Skin of body (tissue), 3 donors: ENCODE measurements at places on chromosomes 6 and 20. TPM values are rescaled to one million over a fixed set of nuclear protein-coding genes. Genes with fewer than 3 reads are reported as not detected.

DNA sequence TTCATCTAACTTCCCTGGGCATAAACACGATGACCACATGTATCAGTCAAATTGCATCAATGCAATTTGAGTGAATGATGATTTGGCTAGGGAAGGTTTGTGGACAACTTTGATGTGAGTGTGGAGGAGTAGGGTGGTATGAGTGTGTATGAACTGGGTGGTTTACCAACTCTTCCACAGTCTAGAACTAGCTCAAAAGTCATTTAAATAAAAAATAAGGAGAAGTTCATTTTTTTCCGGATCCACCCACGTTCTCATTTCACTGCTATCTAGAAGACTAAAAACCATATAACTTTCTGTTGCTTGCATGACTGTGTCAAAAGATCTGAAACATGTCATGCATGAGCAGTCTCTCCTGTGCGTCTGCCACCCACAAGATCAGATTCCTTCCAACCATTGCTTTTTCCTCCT lies 23.6 kb downstream of the SLC35D3 start:
- no peak for DNase-seq

DNA sequence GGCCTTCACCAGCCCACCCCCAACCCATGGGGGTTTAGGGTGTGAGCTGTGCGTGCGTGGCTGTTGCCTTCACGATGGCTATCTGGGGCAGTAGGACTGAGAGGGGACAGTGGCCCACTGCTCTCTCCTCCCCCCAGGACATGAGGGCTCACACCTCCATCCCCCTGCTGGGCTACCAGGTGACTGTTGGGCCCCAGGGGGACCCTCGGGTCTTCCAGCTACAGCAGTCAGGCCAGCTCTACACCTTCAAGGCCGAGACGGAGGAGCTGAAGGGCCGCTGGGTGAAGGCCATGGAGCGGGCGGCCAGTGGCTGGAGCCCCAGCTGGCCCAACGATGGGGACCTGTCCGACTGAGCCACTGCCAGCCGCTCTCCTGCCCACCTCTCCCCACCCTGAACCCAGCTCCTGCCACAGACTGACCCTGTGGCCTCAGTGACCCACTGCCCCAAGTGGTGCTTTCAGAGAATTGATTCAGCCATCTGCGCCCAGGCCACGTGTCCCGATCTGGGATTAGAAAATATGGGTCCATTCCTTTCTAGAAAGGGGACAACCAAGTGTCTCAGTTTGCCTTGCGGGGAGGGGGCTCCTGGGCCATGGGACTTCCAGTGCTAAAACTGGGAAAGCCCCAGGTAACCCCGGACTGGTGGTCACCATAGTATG lies 22.5 kb downstream of the FGD2 start:
- DNase-seq: no peak

DNA sequence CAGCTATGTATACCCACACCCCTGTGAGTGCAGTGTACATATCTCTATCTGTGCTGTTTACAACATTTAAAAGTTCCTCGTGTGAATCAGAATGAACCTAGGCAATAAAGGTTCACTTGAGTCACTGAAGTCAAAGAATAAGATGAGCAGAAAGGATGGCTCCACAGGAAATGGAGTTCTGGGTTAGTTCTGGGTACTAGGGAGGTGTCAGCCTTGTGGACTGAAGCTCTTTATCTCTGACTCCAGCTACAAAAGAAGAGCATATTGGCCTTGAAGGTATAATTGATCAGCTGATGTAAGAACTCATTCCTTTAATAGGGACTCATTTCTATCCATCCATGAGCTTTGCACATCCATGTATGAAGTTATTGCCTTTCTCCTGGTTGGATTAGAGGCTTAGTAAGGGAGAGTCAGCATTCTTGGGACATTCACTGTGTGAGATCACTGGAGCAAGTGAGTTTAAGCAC lies 73.9 kb upstream of the BACH2 start:
- no peak for DNase-seq

The PLG gene
- not detected for total RNA-seq

GRCh38 chr6:15530411-15530810 lies 132.4 kb downstream of the DTNBP1 start:
- no peak for DNase-seq

DNA sequence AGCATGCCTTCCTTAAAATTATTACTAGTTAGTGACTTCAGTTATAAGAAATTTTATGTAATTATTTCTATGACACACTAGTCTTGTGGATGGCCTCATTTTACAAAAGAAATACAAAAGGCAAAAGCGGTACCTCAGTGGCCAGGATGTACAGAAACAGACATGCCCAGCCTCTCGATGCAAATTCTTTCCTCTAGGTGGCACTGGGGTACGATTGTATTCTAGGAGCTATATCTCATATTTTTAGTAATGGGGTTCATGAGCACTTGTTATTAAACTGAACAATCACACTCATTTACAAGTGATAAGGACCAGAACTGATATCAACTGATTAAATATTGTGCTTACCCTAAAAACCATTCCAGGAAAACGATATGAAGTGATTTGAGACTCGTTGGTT lies 59.8 kb downstream of the SOD2 start:
- no peak for DNase-seq

The SLC44A4 gene
- total RNA-seq: 0.10 TPM

DNA sequence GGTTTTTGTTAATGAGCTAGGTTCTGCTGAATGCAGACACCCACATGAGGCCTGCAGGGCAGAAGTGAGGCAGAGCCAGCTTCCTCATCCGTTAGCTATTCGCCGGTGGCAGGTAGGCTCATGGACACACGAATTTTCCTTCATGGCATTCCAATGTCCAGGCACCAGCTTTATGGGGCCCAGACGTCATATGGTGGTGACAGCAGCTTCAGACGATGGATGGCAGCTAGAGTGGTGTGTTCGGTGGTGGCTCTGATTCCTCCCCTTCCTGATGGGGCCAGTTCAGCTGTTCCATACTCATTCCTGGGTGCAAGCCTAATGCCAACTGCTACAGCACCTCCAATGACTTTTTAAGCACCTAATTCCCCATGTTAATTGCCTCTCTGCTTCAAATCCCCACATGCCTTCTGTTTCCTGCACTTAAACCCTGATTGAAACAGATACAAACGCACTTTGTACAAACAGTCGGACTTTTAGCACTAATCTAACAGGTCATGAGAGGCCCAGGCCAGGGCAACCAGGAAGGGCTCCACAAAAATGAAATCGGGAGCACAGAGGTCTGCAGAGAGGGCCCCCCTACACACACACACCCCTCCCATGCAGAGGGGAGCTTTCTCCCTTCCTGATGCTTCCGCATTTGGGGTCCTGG lies 35.7 kb upstream of the MLN start:
- no peak for DNase-seq

The SLC32A1 gene
- total RNA-seq: not detected

DNA sequence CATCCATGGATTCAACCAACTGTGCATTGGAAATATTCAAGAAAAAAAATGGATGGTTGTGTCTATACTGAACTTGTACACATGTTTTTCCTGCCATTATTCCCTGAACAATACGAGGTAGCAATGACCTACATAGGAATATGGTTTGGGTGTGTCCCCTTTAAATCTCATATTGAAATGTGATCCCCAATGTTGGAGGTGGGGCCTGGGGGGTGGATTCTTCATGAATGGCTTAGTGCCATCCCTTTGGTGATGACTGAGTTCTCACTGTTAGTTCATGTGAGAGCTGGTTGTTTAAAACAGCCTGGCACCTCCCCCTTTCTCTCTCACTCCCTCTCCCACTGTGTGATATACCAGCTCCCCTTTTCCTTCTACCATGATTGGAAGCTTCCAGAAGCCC lies 139.8 kb upstream of the BACH2 start:
- DNase-seq: no peak

DNA sequence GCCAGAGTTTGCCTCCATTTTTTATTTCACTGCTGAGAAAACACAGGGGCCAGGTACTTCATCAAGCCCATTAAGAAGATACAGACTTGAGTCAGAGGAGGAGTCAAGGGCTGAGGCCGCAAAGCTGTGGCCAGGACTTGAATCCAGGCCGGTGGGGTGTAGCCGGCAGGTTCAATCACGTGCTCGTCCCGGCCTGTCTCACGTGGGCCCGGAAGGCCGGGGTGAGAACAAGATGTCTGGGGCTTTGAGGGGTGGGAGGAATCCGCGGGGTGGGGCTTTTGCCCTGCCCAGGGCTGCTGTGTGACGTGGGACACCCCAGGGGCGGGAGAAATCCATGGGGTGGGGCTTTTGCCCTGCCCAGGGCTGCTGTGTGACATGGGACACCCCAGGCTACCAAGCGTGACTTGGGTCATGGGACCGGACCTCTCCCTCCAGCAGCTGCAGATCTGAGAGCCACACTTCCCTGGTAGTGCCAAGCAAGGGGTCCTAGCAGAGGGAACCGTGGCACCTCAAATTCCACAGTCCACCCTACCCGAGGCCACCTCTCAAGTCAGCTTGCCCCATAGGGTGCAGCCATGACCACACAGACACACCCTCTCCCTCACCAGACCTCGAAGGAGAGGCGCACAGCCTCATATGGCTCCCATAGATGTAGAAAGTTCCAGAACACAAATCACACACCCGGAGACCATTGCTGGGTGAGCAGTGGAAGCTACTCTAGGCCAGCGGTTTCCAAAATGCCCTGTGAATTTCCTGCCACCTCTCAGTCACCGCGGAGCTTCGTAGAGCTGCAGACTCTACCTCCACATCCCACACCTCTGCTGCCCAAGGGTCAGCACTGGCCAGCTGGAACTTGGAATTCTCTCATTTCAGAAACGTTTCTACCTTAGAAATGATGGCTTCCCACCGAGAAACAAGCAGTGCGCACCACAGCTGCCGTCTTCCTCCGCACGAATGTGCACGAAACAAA lies 156.1 kb downstream of the DLL1 start:
- DNase-seq: no peak

DNA sequence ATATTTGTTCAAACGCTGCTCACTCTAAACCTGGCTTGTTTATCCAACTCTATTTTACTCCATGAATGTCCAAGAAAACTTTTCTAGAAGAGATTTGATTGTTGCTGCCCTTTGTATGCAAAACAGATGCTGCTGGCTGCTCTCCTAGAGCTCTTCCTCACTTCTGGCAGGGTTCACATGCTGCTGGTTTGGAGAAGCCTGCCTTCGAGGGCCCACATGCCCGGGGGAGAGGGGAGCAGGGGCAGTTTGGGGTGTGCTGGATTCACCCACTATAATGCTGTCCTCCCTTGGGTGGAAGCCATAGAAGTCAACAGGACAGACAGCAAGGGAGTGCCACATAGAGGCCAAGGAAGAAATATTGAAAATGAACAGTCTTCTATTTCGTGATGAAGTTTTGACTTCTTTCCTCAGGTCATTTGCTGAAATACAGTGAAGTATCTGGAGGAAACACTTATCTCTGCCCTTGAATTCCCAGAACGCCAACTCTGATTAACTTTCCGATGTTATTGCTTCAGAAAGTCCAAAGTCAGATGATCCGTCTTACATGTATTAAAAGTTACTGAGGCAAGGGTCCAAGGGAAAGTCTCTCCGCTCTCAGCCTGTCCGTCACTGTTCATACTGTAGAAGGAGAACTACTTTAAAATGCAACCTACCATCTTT lies 32.4 kb downstream of the LY86 start:
- DNase-seq: peak; percentile 35

GRCh38 chr20:4896119-4896702 lies 105.1 kb downstream of the SLC23A2 start:
- DNase-seq: no peak

The CLPSL1 gene
- not detected for total RNA-seq

- DNase-seq: no peak
These were observed 1.2 kb upstream of the SPATS1 start for GRCh38 chr6:44341095-44341890.

The CGA gene
- total RNA-seq: 32.0 TPM

- no peak for DNase-seq
These were observed 714.1 kb downstream of the DHX35 start for GRCh38 chr20:39676241-39676640.

GRCh38 chr20:6711951-6712649 lies 55.4 kb upstream of the BMP2 start:
- DNase-seq: no peak

DNA sequence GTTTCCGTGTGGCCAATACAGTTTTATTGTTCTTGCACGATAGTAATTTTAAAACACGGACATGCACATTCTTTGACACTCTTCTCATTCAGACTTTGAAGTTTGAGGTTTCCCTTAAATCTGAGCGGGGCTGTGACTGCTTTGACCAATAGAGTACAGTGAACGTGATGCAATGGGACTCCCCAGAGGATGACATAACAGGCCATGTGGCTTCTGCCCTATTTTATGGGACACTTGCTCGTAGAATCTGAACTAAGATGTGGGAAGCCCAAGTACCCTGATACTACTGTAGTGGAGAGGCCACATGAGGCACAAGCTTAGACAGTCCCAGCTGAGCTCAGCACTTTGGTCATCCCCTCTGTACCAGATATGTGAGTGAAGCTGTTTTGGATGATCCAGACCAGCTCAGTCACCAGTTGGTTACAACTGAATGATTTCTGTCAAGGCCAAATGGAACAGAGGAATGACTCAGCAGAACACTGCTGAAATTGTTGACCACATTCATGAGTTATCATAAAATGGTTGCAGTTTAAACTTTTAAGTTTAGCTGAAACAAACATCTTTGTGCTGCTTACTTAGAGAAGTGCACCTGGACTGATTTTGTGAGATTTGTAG lies 279.4 kb downstream of the RFPL4B start:
- DNase-seq: no peak

DNA sequence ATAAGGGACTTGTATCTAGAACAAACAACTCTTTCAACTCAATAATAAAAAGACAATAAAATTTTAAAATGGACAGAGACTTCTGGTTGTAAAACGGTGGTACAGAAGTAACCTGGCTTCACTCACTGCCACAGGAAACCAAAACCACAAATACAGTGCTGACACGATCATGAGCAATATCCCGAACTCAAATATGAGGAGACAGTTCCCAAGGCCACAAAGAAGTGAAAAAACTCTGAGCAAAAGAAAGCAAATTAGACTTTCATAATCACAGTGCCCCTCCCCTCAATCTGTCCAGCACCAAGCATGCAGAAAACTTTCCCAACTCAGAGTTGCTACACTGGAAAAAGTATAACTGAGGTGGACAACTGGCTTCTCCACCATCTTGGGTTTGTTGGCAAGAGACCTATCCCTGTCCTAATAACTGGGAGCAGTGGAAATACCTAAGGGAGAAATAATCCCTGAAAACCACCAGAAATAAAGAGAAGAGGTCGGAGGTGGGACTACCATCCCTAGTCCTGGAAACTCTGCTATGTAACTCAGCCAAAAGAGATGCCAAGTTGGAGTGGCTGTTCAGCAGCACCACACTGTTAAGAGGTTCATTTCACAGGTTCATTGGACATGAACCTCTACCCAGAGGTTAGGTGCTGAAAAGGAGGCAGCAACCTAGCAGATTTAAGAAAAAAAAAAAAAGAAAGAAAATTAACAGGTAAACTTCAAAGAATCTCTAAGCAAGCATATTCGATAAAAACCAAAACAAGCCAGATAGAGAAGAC lies 55.5 kb downstream of the REV3L start:
- DNase-seq: no peak

DNA sequence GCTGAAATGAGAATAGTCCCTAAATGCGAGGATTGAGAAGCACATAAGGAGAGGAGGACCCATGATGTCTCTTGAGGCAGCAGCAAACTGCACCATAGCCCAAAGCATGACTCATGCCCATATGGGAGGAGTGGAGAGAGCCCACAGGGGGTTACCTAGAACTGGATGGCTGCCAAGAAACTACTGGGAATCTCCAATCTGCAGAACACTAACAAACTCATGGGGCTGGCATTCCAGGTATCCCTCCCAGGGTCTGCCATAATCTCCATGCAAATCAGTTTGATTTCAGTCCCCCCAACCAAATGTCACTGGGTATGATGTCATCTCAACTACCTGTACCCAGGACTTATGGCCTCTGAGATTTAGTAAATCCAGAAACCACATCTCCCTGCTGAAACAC lies 410.5 kb downstream of the PTPRT start:
- DNase-seq: no peak

The GSTA3 gene
- 0.39 TPM for total RNA-seq

The OTOR gene
- not detected for total RNA-seq
